ENCODE measurements at places on chromosomes 5 and 9. TPM values are rescaled to one million over a fixed set of nuclear protein-coding genes. Genes with fewer than 3 reads are reported as not detected.

- no peak for DNase-seq
Measured at GRCh38 chr9:113502427-113503034, 39.0 kb downstream of the RGS3 start.

DNA sequence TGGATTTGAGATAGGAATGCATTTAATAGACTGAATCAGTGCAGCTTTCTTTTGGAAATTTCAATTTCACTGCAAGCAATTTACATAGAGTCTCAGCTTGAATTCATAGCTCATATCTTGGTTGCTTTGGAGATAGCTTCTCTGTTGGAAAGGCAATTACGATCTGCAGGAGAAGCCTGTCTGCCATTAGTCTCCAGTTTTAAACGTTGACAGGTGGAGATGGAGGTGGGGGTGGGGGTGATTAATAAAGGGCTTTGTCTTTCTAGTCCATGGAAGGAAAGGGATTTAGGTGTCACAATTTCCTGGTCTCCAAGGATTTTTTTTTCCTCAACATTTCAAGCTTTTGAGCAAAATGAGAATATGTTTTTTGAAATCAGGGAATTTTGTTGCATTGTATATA is 184.7 kb downstream of the CARTPT start:
- no peak for DNase-seq

- no peak for DNase-seq
Measured at GRCh38 chr5:26321278-26321677, 717.1 kb downstream of the CDH9 start.

- DNase-seq, result no peak
Measured at GRCh38 chr5:159263569-159263905, 447 bp downstream of the UBLCP1 start.

DNA sequence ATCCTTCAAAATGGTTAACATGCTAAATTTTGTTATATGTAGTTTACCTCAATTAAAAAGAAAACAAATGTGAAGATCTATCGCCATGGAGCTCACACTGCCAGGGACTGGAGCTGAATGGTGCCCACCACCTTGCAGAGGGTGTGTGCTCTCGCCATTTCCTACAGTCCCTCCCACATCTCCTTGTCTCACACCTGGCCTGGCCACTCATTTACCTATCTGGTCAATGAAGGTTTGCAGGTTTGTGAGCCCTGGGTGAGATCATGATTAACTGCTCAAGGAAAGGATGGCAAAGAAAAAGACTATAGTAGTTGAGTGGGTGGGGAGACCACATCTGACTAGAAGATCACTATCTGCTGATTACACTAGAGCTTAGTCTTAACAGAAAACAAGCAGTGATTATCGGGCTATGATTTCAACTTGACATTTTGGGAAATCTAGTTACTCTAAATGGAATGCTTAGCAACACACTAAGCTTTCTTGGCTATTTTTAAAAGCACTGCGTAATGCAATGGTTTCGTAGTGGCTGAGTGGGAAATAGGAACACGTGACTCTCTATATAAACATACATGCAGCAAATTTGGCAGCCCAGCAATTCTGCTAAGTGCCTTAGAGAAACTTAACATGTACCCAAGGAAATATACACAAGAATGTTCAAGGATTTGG is 27.3 kb downstream of the PUM3 start:
- DNase-seq, result no peak

DNA sequence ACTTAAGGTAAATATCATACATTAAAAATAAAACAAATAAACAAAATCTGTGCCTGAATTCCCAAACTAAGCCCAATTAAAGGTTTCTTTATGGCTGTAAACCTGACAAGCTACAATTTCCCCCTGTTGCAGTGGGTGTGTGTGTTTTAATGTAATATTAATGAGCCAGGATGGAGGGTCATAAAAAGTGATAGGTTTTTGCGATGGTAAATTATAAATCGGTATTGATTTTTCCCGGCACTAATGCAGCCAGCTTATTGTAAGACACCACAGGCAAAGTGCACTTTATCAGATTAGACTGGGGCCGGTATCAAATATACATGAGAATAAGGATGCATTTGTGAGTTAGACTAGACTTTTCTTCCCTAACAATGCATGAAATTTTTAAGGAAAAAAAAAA is 120.4 kb downstream of the EBF1 start:
- DNase-seq, result no peak

- peak; percentile 78 for DNase-seq
Measured at GRCh38 chr5:17743580-17744435, 109.5 kb downstream of the TAF11L14 start.

DNA sequence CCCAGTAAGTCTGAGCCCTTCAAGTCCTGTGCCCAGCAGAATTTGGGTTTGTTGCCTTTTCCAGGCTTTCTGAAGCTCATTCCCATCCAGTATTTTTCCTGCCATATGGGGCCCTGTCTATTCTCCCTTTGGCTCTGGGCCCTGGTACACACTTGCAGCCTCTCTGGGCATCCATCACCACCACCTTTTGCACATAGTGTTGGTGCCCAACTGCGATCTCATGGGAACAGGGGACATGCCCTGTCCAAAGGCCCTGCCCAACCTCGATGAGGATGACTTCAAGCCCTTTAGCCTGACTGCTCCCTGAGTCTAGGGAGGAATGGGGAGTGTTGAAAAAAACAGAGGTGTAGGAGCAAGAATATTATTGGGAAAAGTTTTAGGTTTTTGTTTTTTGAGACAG is 11.5 kb downstream of the RGS3 start:
- no peak for DNase-seq

Gene ARL10
- 1.6 TPM for total RNA-seq

Gene TGFBR1
- 53.5 TPM for total RNA-seq

Gene CDKN2B
- total RNA-seq, result not detected

All from Daoy (cell line).